ENCODE measurements at places on chromosomes 16 and 17.

- no peak for DNase-seq
Measured at GRCh38 chr16:11501632-11502031, 85.1 kb downstream of the LITAF start.

GRCh38 chr16:56939801-56940200 lies 7.9 kb downstream of the HERPUD1 start:
- no peak for DNase-seq

DNA sequence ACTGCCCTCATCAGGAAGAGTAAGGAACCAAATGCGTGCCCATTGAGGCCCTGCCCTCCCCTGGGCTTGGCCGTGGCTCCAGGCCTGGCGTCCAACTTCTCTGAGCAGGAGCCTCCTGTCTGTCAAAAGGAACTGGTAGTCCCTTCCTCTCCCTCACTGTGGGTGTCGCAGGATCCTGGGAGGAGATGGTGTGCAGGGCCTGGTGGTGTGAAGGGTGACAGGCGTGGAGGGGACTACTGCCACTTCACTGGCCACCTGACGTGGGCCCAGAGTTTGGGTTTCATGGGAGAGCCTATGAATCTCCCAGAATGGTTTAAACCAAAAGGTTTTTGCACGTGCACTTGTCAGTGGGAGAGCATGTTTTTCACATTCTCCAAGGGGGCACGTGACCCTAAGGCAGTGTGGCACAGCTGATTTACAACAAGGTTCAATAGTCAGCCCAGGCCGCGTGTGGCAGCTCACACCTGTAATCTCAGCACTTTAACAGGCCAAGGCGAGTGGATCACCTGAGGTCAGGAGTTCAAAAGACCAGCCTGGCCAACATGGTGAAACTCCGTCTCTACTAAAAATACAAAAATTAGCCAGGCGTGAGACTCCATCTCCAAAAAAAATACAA lies 12.5 kb downstream of the ARL2BP start:
- no peak for DNase-seq

DNA sequence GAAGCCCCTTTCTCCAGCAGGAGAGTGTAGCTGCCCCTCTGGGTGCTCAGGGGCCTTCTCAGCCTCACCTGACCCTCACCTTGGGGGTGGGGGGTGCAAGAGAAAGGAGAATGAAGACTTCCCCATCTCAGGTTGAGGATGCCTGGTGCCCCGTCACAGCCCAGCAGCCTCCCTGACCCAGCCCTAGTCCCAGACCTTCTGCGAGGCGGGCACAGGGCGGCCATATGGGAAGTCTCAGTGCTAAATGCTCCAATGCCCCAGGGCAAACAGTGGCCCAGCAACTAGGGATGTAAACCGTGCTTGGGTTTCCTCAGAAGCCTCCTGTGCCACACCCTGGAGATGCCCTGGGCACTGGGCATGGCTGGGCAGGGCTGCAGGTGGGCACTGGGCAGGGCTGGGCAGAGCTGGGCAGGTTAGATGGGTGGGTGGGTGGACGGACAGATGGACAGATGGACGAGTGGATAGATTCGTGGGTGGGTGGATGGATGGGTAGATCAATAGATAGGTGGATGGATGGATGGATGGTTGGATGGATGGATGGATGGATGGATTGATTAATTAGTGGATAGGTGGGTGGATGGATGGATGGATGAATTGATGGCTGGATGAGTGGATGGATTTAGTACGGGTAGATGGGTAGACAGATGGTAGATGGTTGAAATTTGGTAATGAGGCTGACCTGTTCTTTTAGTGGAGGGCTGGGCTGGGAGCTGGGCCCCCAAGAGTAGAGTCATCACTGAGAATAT lies 16.8 kb downstream of the TPSD1 start:
- DNase-seq: no peak

DNA sequence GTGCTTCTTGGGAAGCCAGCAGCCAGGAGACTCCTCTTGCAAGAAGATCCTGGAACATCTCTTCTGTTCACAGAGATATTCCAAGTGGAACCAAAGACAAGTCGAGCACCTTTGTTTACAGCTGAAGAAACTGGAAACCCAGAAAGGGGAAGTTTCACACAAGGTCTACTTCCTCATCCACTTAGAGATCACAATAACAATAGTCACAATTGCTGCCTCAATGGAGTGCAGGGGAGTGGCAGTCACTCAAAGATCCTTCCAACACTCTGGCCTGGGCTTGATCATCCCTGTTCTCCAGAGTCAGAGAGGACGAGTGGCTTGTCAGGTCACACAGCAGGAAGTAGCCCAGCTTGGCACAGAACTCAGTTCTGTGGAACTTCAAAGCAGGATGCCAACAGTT lies 46.9 kb upstream of the SIAH1 start:
- DNase-seq: no peak

All from globus pallidus (tissue), 1 donor.